Vagina (tissue), 2 donors: ENCODE measurements at places on chromosomes 3 and 15.

DNA sequence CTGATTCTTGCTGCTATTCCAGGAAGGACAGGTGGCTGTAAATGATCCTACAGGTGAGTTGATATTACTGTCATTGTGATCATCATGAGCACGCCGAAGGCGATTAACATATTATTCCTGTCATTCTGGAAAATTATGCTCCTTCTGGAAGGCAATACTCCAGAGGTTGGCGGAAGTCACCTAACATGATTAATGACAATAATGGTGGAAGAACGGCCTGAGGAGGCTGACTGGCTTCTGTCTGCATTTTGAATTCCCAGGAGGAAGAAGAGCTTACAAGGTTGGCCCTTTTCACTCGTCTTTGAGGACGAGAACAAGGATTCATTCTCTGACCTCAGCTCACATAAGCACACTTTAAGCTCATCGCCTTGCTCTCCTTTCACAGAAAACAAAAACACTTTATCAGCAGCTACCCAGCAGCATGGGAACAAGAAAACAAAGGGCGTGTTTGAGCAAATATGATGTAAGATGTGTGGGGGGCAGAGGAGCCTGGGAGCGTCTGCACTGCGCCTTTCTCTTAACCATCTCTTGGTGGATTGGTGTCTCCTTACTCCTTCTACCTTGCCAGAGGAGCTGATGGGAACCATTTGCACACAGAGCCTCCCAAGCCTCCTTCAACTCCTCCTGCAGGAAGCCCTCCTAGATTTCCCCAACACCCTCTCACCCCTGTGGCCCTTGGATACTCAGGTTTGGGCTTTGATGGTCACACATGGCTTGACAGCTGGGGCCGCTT lies 23.0 kb downstream of the ACSBG1 start:
- peak; percentile 20 for DNase-seq

DNA sequence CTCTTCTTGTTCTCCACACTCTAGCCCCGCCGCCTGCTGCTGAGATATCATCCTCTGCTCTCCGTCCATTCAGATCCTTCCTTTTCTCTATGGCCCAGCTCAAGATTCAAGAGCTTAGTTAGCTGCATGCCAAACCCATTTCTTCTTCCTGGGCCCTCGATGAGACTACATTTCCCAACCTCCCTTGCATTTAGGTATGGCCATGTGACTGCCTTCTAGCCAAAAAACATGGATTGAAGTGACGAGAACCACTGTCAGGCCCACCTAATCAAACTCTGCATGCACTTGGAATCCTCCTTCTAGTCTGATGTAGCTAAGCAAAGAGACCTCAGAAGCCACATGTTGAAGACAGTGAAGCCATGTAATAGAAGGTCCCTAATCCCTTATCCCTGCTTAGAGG lies 308.2 kb downstream of the VPS13C start:
- DNase-seq: no peak

- no peak for DNase-seq
These were observed 4.0 kb downstream of the TMEM89 start for GRCh38 chr3:48617559-48617958.

DNA sequence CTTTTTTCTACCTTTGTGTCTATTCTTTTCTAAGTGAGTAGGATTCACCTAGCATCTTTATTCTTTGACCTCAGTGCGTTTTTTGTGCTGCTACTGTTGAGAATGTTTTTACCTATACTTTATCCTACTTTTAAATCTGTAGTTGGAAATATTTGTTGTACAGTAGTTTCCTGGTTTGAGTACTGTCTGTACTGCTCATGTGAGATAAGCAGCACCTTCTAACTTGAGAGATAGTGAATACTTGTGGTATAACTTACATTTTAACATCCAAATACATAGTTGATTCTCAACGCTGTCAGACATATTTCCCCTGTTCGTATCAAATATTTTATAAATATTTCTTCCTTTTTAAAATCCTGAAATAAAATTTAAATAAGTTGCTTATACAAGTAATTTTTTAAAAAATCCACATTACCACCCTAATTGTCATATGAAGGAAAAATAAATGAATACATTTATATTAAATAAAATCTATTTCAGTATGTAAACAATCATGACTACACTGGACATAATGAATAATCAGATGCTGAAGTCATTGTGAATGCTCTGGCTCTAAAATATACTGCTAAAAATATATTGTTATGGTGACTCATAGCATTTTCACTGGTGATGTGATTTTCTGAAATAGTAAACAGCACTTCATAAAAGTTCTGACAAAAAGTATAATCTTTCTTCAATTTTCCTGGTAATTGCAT lies 17.4 kb downstream of the ATP11B start:
- no peak for DNase-seq

DNA sequence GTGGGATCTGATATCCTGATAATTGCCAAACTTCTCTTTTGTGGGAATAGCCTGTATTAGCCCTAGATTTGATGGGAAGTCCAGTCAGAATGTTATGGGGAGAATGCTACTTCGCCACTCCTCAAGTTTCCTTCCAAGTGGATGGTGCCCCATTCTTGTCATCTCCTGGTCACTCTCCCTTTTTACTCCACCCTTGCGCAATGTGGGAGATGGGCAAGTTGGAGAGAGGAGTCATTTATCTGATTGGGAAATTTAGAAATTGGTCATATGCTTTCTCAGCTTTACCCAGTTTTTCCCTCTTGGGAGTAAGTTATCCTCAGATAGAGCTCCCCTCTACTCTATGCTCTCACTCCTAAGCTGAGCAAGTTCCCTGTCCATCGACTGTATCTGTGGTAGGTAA lies 14.4 kb downstream of the FANCD2OS start:
- no peak for DNase-seq

DNA sequence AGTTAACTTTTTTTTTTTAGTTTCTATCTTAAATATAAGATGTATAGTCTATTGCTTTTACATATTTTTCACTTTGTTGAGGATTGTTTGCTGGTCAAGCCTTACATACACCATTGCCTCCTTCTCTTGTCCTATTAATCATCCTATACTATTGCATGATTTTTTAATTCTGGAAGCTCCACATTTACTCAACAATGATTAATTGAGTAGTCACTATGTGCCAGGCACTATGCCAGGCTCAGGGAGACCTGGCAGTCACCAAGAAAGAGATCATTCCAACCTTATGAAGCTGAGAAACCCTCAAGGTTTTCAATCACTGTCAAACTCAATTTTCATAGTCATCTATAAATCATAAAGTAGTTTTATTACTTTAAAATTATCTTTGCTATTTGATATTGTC lies 626.2 kb downstream of the IGSF11 start:
- no peak for DNase-seq

DNA sequence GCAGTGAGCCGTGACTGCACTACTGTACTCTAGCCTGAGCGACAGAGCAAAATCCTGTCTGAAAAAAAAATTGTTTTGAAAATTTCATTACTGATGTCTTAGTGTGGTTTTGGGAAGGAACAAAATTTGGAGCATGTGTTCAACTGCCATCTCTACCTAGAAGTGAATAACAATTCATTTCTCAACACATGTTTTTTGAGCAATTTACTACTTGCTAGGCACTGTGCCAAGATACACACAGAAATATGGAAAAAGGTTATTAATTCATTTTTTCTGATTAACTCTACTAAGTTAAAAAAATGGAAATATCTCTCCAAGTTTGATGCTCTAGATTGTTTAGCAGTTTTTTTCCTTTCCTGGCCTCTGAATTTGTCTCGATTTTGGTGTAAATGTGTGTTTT lies 5.2 kb upstream of the TCF12 start:
- no peak for DNase-seq

DNA sequence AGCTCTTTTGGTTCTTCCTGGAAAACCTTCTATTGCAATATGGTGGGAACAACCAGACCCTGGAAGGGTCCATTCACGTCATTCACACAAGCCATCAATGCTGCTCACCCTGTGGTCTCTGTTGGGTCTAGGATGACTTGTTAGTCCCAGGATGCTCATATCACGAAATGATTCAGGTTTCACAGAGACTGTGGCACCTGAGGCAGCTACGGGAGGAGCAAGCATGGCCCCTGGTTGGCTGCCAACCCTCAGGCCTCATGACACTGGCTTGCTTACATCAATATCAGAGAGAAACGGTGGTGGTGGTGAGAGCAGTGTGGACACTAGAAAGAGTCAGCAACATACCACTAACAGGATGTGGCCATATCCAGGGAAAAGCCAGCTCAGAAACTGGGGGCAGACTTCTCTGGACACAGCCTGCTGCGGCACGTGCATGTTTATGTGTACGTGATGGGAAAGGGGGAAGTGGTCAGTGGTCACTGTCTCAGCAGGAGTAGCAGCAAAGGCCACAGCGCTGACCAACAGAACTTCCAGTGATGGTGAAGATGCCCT lies 208.9 kb upstream of the ST8SIA2 start:
- DNase-seq: peak; percentile 70

GRCh38 chr3:145735631-145736030 lies 425.4 kb downstream of the PLOD2 start:
- DNase-seq: no peak

DNA sequence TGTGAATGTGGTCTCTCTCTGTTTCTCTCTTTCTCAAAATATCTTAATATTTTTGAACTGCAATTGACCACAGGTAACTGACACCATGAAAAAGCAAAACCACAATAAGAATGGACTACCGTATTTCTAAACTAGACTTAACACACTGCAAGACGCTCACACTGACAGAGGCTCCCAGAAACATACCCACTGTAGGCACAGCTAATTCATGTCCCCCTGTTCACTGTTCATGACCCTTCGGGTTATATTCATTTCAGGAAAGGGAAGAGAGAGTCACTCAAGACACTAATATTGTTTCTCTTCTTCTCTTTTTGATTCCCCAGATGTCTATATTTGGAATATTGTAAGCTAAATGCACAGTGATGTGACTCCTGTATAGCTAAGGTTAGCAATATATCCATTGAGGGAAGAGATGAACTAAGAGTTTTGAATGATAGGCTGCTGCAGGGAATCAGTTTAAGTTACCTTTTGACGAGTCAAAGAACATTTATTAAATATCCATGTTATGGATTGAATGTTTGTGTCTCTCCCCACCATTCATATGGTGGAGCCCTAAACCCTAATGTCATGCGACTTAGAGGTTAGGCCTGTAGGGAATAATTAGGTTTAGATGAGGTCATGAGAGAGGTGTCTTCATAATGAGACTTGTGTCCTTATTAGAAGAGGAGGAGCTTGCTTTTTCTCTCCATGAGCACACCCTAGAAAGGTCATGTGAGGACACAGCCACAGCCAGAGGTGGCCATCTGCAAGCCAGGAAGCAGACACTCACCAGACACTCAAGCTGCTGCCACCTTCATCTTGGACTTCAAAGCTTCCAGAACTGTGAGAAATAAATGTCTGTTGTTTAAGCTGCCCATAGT lies 216.6 kb upstream of the GRM7 start:
- no peak for DNase-seq

- DNase-seq: no peak
These were observed 116.6 kb downstream of the ST8SIA2 start for GRCh38 chr15:92510163-92510882.

GRCh38 chr3:25473246-25473645 lies 45.2 kb downstream of the RARB start:
- no peak for DNase-seq

GRCh38 chr3:42705058-42705767 lies 2.6 kb upstream of the HHATL start:
- no peak for DNase-seq

- no peak for DNase-seq
These were observed 74.6 kb downstream of the REC114 start for GRCh38 chr15:73517566-73517965.

DNA sequence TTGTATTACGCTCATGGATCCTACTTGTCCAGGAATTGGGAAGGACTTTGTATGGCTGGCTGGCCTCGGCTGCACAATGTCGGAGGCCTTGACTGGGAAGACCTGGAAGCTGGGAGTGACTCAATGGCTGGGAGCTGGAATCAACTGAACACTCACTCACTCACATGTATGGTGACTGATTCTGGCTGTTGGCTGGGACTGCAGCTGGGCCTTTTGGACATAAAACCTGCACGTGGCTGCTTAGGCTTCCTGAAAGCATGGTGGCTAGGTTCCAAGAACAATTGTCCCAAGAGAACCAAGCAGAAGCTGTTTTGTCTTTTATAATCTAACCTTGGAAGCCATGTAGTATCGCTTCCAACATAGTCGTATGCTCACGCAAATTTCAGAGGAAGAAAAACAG lies 38.0 kb upstream of the CMTM8 start:
- DNase-seq: no peak

DNA sequence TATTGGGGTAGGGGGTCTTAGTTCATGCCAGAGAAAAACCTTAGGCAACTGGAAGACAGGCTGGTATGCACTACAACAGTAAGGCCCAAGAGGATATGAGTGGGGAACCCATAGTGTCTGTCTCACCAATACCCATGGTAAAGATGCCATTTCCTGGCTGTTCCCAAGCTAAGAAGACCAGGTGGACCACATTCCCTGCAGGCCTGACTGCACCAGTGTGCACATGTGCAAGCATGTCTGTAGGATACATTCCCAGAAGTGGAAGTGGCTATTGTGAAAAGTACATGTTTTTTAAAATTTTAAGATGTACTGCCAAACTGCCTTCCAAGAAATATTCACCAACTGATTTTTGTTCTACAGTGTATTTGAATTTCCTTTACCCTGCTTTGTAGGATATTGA lies 207.3 kb upstream of the CTNNB1 start:
- DNase-seq: no peak

DNA sequence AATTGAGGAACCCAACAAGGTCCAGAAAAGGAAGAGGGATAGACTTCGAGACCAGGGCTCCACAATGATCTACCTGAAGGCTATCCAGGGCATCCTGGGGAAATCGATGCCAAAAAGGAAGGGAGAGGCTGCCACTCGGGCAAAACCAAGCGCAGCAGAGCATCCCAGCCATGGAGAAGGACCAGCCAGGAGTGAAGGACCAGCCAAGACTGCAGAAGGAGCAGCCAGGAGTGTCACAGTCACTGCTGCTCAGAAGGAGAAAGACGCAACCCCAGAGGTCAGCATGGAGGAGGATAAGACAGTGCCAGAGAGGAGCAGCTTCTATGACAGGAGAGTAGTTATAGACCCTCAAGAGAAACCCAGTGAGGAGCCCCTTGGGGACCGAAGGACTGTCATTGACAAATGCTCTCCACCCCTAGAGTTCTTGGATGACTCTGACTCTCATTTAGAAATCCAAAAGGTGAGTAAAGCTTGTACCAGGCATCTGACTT lies 12.0 kb downstream of the TATDN2 start:
- no peak for DNase-seq

DNA sequence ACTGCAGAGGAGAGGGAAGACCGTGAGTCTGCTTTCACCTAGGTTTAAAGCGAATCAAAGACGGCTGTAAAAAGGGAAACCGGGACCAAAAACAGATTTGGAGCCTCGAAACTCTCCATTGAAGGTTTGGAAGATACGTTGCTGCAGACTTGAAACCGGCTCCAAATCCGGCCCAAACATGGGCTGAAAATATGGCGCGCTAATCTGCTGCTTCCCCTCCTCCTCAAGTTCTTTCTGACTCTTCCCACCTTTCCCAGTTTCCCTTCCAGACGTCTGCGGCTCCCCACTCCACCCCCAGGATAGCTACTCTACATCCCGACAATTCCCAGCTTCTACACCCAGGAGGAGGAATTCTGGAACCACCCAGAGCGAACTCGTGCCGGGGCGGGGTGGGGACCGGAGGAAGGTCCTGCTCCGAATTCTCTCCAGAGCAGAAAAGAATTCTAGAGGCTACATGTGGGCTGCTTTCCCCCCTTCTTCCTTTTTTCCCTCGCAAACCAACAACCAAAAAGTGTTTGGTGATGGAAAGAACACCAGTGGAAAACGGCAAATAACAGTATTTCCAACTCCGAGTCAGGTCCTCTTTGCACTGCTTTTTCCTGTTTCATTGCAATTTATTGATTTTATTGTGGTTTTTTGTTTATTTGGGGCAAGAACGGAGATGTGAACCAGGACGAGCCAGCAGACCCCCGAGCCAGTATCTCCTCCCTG lies 8.5 kb downstream of the EOMES start:
- peak; percentile 85 for DNase-seq
